ENCODE measurements at places on chromosomes 6 and 20. TPM values are rescaled to one million over a fixed set of nuclear protein-coding genes. Genes with fewer than 3 reads are reported as not detected.

DNA sequence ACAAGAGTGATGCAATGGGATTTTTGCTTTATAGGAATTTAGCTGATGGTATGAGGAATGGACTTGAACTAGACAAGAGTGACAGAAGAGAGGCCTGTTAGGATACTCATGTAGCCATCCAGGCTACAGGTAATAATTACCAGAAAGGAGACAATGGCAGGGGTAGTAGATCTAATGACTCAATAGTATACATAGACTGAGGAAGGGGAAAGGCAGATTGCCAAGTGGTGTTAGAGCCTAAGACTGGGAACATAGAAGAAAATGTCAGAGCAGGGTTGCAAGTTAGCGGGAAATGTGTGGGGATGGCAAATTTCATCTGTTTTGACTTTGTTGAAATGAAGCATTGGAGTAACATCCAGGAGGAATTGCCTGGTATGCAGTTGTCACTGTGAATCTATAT is 295.6 kb downstream of the UTRN start:
- H3K27me3 ChIP-seq: no peaks in the 10 kb centered on the region
- no peak for DNase-seq
- peaks cover 5% of the 10 kb centered on the region for H3K4me1 ChIP-seq
- no peaks in the 10 kb centered on the region for H3K36me3 ChIP-seq
- H3K27ac ChIP-seq: no peak overlapping the region
- H3K4me3 ChIP-seq: no peak overlapping the region

DNA sequence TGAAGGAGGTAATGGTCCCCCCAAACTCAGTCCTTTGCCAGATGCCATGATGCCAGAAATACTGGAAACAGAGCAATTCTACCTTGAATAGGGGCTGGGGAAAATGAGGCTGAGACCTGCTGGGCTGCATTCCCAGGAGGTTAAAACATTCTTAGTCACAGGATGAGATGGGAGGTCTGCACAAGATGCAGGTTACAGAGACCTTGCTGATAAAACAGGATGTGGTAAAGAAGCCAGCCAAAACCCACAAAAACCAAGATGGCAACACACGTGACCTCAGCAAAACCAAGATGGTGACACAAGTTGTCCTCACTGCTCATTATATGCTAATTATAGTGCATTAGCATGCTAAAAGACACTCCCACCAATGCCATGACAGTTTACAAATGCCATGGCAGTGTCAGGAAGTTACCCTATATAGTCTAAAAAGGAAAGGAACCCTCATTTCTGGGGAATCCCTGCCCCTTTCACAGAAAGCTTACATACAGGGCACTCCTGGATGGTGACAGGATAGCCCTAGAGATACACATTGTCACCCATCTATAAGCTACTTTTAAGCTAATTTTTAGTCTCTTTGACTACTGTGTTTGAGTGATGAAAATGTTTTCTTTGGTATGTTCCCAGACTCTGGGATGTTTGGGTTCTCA is 979.7 kb downstream of the TBC1D32 start:
- DNase-seq: no peak
- no peaks in the 10 kb centered on the region for H3K27me3 ChIP-seq

Gene C6orf58
- total RNA-seq: not detected

Gene TGM3
- not detected for total RNA-seq

All from fibroblast of lung (primary cell).